ENCODE measurements at places on chromosomes 5 and 9.

- no peak for DNase-seq
Measured at GRCh38 chr5:153491856-153492255, 1.4 kb downstream of the GRIA1 start.

- no peak for DNase-seq
Measured at GRCh38 chr9:84296146-84296843, 44.3 kb downstream of the SLC28A3 start.

- no peak for DNase-seq
Measured at GRCh38 chr5:134427540-134428041, 15.9 kb upstream of the CDKN2AIPNL start.

DNA sequence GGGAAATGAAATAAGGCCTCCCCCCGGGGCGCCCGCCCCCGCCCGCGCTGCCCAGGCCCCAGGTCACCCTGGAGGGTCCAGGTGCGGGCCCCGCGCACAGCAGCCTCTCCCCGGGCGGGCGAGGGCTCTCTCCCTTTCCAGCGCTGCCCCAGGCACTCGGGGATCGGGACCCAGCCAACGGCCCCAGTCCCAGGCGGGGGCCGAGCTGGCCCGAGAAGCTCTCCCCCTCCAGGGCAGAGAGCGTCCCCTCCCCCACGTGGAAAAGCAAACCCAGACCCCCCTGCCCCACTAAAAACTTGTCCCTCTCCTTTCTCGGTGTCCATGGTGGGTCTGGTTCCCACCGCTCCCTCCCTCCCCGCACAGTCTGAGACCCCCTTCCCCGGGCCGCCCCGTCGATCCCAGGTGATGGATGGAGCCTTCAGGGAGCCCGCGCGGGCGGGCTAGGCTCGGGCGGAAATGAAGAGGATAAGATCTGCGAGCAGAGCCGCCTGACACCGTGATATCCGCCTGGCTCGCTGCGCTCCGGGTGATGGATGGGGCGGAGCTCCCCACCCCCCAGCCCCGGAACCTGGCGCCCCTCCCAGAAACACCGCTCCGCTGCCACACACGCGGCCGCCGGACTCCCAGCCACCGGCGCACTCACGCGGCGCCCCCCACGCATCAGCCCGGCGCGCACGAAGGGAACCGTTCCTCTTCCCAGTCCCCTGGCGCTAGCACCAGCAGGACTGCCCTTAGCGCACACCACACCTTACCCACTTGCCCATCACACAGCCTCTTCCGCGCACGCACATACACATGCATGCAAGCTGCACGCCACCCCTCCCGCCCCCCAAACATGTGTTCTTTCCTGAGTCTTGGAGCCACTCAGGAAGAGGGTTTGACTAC lies 81.7 kb upstream of the ZBTB43 start:
- DNase-seq = no peak

- DNase-seq = no peak
Measured at GRCh38 chr9:21558079-21558478, 76.0 kb upstream of the IFNE start.

DNA sequence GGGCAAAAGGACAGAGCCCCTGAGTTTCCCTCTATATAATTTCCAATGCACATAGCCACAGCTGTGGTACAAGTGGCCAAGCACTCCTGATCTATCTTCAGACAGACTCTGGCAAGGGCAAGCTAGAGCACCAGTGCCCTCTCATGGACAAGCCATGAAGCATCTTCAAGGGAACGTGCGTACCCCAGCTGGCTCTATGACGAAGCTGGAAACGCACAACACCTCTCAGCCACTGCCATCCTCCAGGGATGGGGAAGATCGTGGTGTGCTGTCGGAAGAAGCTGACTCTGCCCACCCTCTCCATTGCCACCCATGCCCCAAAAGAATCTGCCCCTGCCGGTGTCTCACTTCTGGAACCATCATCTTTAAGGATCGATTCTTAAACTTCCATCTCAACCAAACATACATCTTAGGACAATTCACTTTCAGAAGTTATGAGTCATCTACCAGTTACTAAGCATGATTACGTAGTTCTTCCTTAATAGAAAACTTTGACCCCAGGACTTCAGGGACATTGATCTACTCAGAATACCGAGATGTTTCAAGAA lies 482.9 kb downstream of the AGTPBP1 start:
- DNase-seq = no peak

- DNase-seq = no peak
Measured at GRCh38 chr9:114221706-114222465, 66.5 kb downstream of the COL27A1 start.

DNA sequence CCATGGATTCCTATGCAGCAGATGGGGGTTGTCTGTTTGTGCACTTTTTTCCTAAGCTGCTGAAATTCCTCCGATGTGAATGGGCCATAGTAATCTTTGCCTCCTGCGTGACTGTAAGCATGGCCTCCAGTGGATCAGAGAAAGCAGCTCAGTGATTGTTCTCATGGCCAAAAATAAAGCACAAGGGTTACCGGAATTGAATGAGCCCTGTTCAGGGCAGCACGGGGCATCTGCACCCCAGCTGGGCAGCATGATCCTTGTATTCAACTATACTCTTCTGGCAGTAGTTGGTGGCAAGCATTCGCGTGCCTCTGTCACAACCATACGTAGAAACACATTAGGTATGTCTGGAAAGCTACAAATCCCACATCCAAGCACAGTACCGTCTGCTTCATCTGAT lies 193.9 kb downstream of the RORB start:
- DNase-seq = no peak

DNA sequence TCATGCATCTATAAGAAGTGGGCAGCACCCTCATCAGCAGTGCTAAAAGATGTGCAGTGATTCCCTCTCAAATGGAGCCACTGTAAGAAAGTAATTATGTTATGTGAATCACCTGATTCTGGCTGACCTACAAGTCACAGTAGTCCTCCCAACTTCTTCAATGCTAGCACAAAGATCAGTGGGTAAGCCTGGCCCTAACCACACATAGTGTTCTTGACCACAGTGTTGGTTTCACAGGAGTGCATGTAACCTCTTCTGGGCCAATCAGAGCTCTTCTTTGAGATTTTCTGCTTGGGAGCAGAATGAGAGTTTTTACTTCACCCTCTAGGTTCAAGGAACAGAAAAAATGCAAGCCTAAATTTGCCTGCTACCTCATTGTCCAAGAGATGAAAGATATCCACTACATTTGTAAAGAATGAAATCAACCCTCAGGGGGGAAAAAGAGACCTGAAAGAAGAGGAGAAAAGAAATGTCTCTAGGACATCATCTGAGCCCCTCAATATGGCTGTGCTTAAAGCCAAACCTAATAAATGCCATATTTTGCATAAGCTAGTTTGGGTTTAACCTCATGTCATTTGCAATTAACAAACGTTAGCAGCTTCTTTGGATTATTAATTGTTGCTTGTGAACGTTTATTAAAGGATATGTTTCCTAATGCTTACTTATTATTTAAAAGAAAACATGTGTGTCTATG lies 65.3 kb upstream of the ADRB2 start:
- no peak for DNase-seq

GRCh38 chr9:13035822-13036221 lies 243.7 kb downstream of the MPDZ start:
- DNase-seq = no peak

GRCh38 chr5:56917534-56917933 lies 8.1 kb downstream of the SETD9 start:
- no peak for DNase-seq

All from smooth muscle cell of the brain vasculature (primary cell).